Central memory CD8-positive, alpha-beta T cell (primary cell): ENCODE measurements at places on chromosomes 3 and 15.

GRCh38 chr3:185852635-185853034 lies 27.8 kb upstream of the IGF2BP2 start:
- no peak for DNase-seq
- H3K4me1 ChIP-seq: no peaks in the 10 kb centered on the region
- no peak overlapping the region for H3K27ac ChIP-seq
- H3K4me3 ChIP-seq: no peak overlapping the region

DNA sequence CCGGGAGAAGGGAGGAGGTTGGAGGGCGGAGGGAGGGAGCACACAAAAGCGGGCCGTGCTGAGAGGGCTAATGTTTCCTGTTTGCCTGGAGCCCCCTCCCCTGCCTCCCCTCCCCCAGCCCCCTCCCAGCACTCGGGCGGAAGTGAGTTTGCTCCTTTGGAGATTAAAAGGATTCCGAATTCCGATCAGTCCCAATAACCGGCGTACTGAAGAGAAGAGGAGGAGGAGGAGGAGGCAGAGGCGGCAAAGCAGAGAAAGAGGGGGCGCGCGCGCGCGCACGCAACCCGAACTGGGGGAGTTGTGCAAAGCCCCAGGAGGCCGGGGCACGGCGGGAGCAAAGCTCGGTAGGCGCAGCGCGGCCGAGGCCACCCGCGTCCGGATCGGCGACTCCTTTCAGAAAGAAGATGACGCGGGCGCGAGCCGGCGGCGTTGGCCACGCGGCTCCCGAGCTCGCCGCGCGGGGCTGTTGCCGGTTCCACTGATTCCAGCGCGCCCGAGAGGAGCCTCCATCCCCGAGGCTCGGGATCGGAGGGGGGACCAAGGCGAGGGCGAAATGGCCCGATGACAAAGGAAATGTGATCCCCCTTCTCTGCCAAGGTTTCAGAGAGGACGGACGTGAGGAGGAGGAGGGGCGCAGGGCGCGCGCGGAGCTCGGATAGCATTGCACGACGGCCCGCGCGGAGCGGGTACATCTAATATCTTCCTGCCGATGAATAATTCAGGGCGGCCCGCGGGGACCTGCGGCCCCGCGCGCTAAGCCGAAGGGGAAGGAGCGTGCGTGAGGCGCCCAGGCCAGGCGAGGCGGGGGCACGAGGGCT lies 1.1 kb upstream of the TRIM71 start:
- H3K36me3 ChIP-seq: no peaks in the 10 kb centered on the region
- peak overlapping the region; percentile 58 for H3K4me3 ChIP-seq
- no peak for DNase-seq
- H3K27ac ChIP-seq: no peak overlapping the region
- H3K4me1 ChIP-seq: no peaks in the 10 kb centered on the region

DNA sequence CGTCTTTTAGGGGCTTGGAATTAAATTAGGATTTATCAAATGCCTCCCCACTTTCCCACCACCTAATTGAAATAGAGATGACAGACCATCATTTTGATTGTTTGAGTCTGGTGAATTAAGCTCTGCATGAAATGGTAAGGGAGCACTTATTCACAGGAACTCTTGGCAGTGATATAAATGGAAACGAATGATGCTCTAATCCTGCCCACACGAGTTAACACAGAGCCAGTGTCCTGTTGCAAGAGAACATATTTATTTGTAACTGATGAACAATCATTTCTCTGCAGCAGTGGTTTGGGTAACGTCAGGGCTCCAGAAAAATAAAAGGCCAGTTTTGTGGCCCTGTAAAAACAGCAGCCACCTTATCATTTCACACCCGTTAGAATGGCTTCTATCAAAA lies 163.3 kb downstream of the FEZF2 start:
- no peak overlapping the region for H3K4me3 ChIP-seq
- H3K36me3 ChIP-seq: peaks cover 2% of the 10 kb centered on the region
- DNase-seq: no peak
- no peak overlapping the region for H3K27ac ChIP-seq
- H3K4me1 ChIP-seq: no peaks in the 10 kb centered on the region

- H3K36me3 ChIP-seq: no peaks in the 10 kb centered on the region
- H3K4me3 ChIP-seq: no peak overlapping the region
- H3K27me3 ChIP-seq: peaks cover 2% of the 10 kb centered on the region
Measured at GRCh38 chr15:29452881-29453731, 183.5 kb upstream of the NSMCE3 start.

- DNase-seq: no peak
- no peak overlapping the region for H3K27ac ChIP-seq
- H3K27me3 ChIP-seq: no peaks in the 10 kb centered on the region
- peaks cover 2% of the 10 kb centered on the region for H3K36me3 ChIP-seq
- H3K4me1 ChIP-seq: peaks cover 17% of the 10 kb centered on the region
Measured at GRCh38 chr15:50315814-50316630, 39.0 kb downstream of the GABPB1 start.

DNA sequence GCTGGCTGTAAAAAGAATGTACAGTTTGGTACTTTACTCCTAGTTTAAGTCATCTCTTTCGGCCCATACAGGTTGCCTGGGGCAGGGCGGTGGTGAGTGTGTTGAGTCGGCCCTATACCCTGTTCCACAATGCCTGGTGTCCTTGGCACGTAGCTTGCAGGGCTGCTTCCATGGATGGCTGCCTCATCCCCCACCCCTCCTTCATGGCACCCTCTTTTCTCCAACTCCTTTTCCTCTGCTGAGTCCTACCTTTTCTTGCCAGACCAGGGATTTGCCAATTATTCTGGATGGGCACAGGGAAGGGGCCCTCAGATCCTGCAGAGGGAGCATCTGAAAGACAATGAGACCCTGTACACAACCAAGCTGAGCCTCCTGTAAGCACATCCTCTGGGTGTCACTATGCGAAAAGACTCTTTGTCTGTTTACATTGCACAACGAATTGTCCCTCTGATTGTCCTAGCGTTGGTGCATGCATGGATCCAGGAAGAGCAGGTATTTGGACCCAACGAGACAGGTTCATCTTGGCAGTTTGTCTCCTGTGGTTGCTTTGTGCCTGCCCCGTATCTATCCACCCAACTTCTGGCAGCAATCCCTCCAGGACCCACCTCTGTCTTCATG lies 73.6 kb upstream of the CGNL1 start:
- peaks cover 6% of the 10 kb centered on the region for H3K36me3 ChIP-seq
- peak overlapping the region; percentile 30 for H3K4me3 ChIP-seq
- no peak for DNase-seq

DNA sequence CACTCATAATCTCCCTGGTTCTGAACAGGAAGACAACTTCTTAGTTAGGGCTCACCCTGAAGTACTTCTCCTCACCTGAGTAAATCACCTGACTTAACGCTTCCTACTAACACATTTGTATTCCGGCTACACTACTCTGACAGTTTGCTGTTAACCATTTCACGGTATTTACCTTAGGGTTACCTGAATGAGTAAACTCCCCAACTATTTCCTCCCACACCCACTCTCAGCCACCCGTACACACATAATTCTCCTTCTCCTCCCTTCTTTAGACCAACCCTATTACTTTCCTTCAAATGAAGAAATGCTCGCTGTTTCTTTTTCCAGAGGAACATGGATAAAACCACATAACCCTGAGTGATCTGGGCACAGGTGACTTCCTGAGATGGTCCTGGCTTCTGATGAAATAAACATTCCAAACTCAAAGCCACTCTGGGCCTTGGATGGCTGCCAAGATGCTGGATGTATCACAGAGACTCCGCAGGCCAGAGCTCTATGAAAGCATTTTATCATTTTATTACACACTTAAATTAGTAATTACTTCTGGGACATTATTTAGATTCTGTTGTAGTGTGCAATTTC lies 183.6 kb upstream of the ATP11B start:
- no peak for DNase-seq
- H3K36me3 ChIP-seq: no peaks in the 10 kb centered on the region
- H3K4me3 ChIP-seq: no peak overlapping the region
- peaks cover 14% of the 10 kb centered on the region for H3K27me3 ChIP-seq
- no peaks in the 10 kb centered on the region for H3K4me1 ChIP-seq

DNA sequence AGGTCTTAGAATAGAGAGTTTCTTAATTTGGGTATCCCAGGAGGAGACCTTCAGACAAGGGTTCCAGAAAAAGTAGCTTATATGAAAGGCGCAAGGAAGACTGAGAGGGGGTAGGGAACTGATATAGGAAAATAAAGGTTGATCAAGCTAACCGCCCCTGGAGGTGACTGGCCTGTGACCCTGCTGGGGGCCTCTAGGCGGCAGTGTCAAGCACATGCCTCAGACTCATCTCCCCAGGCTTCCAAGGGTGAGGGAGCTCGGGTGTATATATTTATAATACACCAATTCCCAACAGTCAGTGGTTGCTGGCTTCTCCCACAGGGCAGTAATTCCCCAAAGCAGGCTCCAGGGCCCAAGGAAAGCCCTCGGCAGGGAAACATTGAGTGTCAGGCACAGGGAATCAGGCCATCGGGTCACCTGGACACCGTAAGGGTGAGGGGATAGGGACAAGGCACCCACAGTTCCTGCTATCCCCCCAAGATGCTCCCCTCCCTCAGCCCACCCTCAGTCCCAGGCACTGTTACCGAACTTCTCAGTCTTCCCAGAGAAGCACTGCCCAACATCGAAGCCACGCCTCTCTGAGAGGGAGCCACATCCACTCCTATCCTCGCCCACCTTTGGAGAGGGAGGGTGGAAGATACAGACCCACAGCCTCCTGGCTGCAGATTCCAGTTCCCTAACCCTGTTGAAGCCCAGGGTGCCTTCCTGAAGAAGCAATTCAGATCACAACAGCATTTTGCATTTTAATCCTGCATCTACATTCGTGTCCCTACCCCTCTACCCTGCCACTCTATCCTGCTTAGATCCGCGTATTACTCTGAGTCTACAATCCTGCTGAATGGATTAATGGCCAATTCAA lies 19.5 kb upstream of the CAV3 start:
- no peaks in the 10 kb centered on the region for H3K4me1 ChIP-seq
- H3K27ac ChIP-seq: no peak overlapping the region
- no peak for DNase-seq
- peaks cover 16% of the 10 kb centered on the region for H3K27me3 ChIP-seq

GRCh38 chr3:188788621-188789081 lies 383.1 kb upstream of the TPRG1 start:
- no peak overlapping the region for H3K27ac ChIP-seq
- peaks cover 5% of the 10 kb centered on the region for H3K36me3 ChIP-seq
- H3K4me1 ChIP-seq: no peaks in the 10 kb centered on the region
- no peaks in the 10 kb centered on the region for H3K27me3 ChIP-seq

- peak overlapping the region; percentile 88 for H3K4me3 ChIP-seq
- peak overlapping the region; percentile 90 for H3K27ac ChIP-seq
- no peaks in the 10 kb centered on the region for H3K27me3 ChIP-seq
- DNase-seq: peak; percentile 18
Measured at GRCh38 chr3:41198526-41198925, 779 bp upstream of the CTNNB1 start.

DNA sequence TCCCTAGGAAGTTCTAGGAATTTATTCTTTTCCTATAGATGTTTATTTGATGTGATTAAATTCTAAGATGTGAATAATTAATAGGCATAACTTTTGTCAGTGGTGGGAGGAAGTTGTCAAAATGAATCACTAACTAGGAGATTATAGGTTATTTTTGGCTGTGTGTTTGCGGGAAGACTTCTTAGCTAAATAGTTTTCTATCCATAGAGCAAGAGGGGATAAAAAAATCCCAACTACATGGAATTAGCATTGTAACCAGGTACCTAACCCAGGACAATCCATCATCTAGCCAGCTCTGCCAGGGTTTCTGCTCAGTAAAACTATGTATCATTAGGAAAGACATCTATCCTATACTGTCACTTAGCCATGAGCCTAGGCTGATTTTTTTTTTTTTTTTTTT lies 23.9 kb downstream of the SLC30A4 start:
- peaks cover 3% of the 10 kb centered on the region for H3K36me3 ChIP-seq
- H3K4me3 ChIP-seq: no peak overlapping the region
- no peak overlapping the region for H3K27ac ChIP-seq
- DNase-seq: no peak
- no peaks in the 10 kb centered on the region for H3K27me3 ChIP-seq
- no peaks in the 10 kb centered on the region for H3K4me1 ChIP-seq

DNA sequence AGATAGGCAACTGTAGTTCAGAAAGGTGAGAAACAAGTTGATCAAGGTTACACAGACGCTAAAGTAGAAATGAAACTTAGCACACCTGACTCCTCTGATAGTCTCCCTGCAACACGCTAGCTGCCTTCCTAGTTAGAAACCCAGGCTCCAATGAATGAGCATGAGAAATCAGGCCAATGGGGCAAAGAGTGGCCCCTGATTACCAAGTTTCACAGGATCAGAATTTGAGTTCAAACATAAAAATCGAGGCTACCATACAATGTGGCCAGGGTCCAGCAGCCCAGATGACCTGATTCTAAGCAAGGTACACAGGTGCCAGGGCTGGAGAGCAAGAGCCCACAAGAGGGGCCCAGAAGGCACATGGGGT lies 7.7 kb downstream of the PLD1 start:
- H3K27me3 ChIP-seq: peaks cover 18% of the 10 kb centered on the region
- H3K4me1 ChIP-seq: no peaks in the 10 kb centered on the region
- no peaks in the 10 kb centered on the region for H3K36me3 ChIP-seq

DNA sequence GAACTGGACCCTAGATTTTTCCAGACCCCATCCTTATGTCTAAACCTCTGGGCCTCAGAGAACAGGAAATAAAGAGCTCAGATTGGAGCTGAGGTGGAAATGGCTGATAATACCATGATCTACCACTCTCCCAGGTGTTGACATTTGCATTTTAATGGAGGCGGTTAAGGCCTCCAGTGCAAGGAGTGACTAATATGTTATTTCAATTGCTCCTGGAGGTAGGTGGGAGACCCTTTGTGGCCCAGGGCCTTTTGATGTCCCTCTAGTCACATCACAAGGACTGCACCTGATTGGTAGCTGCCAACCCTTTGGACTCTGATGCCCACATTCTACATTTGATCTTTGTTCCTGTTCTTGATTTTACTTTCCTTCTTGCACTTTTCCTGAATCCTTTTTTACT lies 9.0 kb upstream of the ADCY5 start:
- no peak for DNase-seq
- no peaks in the 10 kb centered on the region for H3K4me1 ChIP-seq
- no peak overlapping the region for H3K4me3 ChIP-seq
- peaks cover 74% of the 10 kb centered on the region for H3K27me3 ChIP-seq
- no peaks in the 10 kb centered on the region for H3K36me3 ChIP-seq

DNA sequence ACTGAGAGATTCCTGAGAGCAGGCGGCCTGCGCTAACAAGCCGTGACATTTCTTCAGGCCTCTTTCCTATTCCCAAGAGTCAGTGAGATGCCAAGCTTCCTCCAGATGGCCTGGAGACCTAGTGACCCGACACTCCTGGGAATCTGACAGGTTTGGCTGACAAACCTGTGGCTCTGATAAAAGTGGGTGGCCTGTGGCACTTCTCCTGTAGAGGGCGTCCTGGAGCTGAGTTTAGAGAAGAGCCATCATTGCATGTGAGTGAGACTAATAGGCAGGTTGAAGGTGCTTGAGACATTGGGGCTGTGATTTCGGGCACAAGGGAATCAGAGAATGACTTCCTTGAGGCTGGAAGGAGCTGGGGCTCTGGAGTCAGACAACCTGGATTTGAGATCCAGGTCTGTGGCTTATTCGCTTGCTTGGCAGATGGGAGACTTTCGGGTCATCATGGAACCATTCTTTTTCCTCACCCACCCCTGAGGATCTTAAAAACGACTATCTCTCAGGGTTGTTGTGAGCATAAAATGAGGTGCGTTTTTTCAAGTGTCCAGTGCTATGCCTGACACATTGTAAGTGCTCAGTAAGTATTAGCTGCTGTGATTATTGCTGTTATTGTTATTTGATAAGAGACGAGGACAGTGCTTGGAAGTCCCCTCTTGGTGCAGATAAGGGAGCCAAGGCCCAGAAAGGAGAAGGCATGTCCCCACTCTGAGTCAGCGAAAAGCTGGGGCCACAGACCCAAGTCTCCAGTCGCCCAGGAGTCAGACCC lies 77.2 kb downstream of the SCN10A start:
- no peak for DNase-seq
- no peaks in the 10 kb centered on the region for H3K4me1 ChIP-seq
- H3K27ac ChIP-seq: no peak overlapping the region
- no peak overlapping the region for H3K4me3 ChIP-seq
